Stimulated activated CD8-positive, alpha-beta memory T cell treated with anti-CD3 and anti-CD28 coated beads, Interleukin-2, amount 100 ng/mL, for 1 hour (primary cell): ENCODE measurements at places on chromosomes 11 and 22.

GRCh38 chr11:11985954-11986949 is 22.2 kb downstream of the DKK3 start:
- DNase-seq = no peak

DNA sequence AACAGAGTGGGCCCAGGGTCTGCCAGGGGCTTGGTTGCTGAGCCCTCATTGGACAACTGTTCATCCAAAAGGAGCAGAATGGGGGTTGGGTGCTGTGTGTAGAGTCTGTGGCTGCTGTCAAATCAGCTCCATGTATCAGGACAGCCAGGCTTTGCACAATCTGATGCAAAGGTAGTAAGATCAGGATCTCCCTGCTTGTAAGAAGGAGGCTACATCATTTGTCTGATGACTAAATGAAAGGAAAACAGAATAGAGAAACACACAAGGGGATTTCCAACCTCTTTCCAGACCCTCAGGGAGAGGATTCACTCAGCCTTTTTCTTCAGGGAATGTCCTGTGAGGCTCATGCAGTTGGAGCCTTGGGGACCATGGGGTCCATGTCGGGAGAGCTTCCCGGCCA is 7.2 kb downstream of the MICAL2 start:
- no peak for DNase-seq

GRCh38 chr11:123451183-123451781 is 21.2 kb downstream of the GRAMD1B start:
- DNase-seq = no peak

GRCh38 chr11:74072286-74072685 is 63.4 kb upstream of the UCP3 start:
- no peak for DNase-seq

DNA sequence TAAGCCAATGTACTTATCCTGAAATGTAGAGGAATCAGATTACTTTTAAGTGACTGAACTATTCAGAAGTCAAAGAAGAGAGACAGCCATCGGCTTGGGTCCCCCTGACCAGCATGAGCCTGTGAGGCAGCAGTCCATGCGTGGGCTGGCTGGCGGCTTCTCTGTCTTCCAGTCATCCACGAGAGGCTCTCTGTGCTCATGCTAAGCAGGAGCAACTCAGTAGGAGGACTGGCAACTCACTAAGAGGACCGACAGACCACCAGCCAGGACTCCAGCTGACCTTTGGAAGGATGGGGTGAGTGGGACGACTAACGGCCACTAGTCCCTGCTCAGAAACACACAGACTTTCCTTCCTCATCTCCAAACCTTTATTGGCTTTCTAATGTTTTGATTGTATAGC is 43.6 kb downstream of the ARFGAP3 start:
- DNase-seq = no peak

DNA sequence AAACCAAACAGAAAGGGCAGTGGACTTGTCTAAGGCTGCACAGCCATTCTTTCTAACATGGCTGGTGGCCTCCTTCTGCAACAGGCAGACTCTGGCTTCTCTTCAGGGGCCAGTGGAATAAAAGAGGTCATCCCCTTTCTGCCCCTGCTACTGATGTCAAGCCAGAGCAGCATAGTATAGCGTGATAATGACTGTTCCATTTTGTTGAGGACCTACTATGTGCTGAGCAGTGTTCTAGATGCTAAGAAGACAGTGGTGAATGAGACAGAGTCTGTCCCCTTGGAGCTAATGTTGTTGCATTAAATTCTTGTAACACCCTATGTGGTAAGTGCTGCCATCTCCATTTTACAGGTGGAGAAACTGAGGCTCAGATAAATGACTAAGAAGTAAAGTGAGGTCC is 15.7 kb upstream of the SYT7 start:
- no peak for DNase-seq

- peak; percentile 74 for DNase-seq
These were observed 41.8 kb downstream of the TST start for GRCh38 chr22:36977401-36977861.
